ENCODE measurements at places on chromosomes 3 and 15.
A peak's percentile ranks its signal among the peaks of the same experiment; 100 is the strongest.

DNA sequence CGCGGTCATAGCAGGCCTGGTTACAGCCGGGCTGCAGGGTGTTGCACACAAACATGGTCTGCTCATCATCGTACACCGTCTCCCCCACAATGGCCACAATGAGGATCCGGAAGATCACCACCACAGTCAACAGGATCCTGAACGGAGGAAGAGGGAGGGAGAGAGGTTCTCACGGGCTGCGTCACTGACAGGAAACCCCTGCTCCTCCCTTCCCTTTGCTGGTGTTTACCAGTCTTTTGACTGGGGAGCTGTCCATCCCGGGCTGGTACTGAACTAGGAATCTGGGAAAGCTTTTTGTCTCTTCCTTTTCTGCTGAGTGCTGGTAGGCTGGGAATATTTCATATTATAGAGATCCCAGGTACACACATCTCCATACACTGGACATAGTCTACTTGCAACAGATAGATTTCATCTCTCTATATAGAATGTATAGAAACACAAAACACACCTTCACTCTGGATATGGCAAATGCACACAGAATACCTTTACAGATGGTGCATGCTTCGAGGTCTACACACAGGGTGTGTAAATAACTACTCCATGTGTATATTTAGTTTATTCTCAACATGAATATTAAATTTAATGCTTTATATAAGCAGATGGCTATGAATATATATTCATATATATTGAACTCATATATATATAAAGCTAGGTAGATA lies 1.4 kb downstream of the GJD2 start:
- no peak for DNase-seq

GRCh38 chr3:187946163-187946691 lies 201.0 kb upstream of the BCL6 start:
- DNase-seq: peak; percentile 60

- DNase-seq: peak; percentile 14
These were observed 187.5 kb upstream of the HES1 start for GRCh38 chr3:193948459-193948858.

- no peak for DNase-seq
These were observed 50.9 kb downstream of the PLXNA1 start for GRCh38 chr3:127033786-127034185.

All from NCI-H524 (cell line).